ENCODE measurements at places on chromosomes 11 and 22. TPM values are rescaled to one million over a fixed set of nuclear protein-coding genes. Genes with fewer than 3 reads are reported as not detected.

- DNase-seq = no peak
These were observed 116.6 kb downstream of the PLEKHA7 start for GRCh38 chr11:16897470-16898061.

- DNase-seq = no peak
These were observed 1169.3 kb downstream of the LRRC4C start for GRCh38 chr11:40290171-40290631.

GRCh38 chr11:86588566-86589090, 83.8 kb downstream of the ME3 start:
- no peak for DNase-seq

DNA sequence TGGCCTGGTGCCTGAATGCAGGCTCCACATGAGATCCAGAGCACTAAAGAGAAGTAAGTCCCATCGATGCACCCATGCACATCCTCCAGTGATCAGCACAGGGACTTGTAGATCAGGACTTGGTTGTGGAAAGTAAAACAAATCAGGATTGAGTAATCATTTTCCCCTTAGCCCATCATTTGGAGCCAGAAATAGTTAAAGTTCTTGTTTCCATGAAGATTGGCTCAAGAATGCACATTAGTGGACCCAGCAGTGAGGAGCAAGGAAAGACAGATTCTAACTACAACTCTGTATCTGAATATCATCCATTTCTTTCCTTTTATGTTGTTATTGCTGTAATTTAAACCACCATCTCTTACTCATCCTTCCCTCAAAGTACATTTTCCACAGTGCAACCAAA, 19.1 kb downstream of the CCDC83 start:
- DNase-seq = no peak

DNA sequence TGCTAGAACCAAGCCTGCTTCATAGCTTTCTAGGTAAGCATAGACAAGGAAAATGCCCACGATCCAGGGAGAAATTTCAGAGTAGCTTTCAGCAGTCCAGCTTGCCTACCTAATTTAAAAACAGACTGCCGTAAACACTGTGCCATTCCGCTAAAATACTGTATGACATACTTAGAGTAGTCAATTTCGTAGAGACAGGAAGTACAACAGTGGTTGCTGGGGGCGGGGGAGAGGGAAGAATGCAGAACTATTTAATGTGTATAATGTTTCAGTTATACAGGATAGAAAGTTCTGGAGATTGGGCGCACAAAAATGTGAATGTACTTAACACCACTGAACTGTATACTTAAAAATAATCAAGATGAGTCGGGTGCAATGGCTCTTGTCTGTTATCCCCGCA, 56.7 kb downstream of the C11orf58 start:
- DNase-seq = no peak

GRCh38 chr11:20274031-20274430, 89.5 kb upstream of the HTATIP2 start:
- no peak for DNase-seq

GRCh38 chr11:67373648-67374570, 511 bp upstream of the CLCF1 start:
- peak; percentile 77 for DNase-seq

The OR10G7 gene
- polyA plus RNA-seq = not detected

- no peak for DNase-seq
These were observed 11.2 kb upstream of the SF1 start for GRCh38 chr11:64789331-64790204.

The TMEM45B gene
- polyA plus RNA-seq = not detected

DNA sequence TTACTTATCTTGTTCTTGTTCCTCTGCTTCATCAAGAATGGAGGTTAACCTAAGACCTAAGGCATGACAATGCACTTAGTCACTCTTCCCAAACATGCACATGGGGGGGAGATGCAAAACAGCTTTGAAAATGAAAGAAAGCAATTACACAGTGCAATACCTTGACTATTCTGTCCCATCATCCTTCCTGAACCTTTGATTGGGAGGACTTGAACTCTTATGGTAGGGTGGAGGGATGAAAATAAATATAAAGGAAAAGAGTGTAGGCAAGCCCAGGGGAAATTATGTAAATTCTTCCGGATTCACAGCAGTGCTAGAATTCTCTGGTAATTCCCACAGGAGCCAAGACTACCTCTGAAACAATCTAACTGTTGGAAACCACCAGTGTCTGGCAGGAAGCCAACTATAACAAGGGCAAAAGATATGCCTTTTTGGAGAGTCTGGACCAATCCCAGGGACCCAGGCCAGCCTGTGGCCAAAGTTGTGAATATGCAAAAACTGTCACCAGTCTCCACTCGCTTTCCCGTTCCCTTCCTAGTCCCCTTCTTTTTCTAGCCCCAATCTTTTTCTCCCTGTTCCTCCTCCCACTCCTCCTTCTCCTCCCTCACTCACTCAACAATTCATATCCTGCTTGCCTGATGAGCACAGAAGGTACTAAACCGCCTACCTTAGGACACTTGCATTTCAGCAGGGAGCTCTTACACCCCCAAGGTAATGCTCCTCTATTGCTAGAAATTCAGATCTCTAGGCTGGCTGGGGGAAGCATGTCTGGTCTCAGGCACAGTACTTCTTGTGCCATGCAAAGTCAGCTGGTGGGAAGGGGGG, 2.5 kb upstream of the RCN1 start:
- peak; percentile 43 for DNase-seq

The MPZL3 gene
- 2.3 TPM for polyA plus RNA-seq

All from heart right ventricle (tissue), 16 donors.